ENCODE measurements at places on chromosomes 7 and 10. TPM values are rescaled to one million over a fixed set of nuclear protein-coding genes. Genes with fewer than 3 reads are reported as not detected.

- DNase-seq, result no peak
Observed at GRCh38 chr7:103499976-103500375, 54.0 kb upstream of the SLC26A5 start.

- no peak for DNase-seq
Observed at GRCh38 chr7:21948887-21949540, 3.3 kb upstream of the CDCA7L start.

DNA sequence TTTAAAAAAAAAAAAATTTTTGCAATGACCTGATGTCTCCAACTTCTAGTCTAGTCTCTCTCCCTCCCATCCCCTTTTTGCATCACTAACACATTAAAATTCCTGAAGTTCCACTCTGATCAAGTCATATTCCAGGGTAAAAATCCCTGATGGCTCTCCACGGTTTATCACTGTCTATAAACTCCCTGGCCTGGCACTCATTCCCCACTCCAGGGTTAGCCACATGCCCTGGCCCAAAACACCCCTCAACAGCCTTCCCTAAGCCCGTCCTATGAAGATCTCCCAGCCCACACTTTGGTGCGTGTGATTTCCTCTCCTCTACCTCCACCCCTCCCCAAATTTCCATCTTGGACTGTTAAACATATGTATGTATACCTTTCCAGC lies 125.4 kb downstream of the JAZF1 start:
- DNase-seq, result no peak

DNA sequence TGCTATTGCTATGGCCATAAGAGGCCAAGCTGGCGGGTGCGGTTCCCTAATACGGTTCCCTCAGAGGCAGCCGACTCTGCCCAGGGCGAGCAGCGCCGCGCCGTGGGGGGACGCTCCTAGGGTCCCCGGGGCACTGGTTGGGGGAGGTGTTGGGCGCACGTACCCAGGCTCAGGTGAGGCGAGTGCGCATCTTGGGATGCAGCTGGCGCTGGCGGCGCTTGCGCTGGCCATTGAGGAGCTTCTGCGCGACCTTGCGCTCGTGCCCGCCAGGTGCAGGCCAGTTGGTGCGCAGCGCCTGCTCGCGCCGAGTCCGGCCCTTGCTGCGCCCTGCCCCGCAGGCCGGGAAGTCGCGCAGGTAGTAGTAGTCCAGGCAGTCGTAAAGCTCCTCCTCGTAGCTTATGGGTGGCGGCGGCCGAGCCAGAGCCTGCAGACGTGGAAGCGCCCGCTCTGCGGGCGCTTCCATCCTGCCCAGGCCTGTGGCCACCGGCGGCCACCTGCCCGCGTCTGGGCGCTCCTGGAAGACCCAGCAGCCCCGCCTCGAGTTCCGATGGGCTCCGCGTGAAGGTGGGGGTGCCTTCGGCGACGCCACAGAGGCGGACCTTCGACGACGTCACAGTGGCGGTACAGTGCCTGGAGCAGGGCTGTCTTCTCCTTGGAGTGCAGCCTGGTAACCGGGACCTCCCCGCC lies at the start of gene NUPR2:
Gene NUPR2 (minus strand): TSS at position 566 of the 687 bp plus-strand sequence. CDS start 103 bp downstream, at position 463.
- no peak for DNase-seq

DNA sequence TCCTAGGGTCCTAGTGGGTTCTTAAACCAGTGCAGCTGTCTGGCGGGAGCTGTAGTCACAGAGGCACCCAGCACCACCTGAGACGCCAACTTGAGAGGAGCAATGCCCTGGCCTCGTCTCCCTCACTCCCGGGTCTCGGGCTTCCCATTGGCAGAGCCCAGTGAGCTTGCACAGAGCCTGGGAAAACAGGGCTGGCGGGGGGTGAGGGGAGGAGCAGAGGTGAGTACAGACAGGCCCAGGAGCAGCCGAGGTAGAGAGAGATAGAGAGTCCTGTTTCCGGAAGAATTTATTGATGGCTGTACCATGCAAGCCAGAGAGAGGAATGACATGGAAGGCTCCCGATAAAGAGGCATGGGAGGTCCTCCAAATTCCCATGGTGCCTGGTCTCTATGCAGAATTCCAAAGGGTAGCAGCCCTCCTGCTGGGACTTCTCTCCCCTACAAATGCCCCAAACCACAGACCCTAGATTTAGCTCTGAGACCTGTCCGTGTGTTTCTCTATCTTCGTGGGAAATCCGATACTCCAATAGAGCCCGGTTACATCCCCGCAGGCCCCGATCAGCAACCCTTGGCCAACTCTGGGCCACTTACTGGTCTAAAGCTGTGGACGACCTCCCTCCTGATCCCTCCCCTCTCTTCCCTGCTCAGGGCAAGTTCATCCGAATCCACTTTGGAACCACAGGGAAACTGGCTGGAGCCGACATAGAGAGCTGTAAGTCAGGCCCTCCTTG lies 20.3 kb upstream of the MYH16 start:
- no peak for DNase-seq

GRCh38 chr7:137772316-137772715 lies 74.5 kb downstream of the DGKI start:
- DNase-seq, result no peak

DNA sequence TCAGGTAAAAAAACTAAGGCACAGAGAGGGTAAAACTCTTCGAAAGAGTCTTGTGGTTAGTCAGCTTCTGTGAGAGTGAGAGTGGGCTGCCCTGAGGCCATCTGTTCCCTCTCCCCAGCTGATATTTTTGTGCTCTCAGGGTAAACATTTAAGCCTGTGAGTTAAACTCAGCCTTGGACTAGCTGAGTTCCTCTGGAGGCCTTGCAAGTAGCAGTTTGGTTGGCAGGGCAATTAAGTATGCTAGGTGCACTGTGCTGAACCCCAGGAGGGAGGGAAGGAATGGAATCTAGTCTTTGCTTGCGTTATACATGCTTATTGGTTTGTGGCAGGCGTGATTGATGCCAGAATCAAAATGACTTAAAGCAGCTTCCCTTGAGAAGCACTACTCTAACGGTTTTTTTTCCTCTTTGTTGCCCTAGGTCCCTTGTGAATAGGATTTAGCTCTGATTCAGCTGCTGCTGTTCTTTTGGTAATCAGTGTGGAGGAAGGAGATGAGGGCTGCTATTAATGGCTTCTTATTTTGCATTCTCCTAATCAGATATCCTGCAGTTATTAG lies 140.2 kb downstream of the AUTS2 start:
- DNase-seq, result no peak

GRCh38 chr10:117096599-117097201 lies 41.4 kb downstream of the VAX1 start:
- no peak for DNase-seq

DNA sequence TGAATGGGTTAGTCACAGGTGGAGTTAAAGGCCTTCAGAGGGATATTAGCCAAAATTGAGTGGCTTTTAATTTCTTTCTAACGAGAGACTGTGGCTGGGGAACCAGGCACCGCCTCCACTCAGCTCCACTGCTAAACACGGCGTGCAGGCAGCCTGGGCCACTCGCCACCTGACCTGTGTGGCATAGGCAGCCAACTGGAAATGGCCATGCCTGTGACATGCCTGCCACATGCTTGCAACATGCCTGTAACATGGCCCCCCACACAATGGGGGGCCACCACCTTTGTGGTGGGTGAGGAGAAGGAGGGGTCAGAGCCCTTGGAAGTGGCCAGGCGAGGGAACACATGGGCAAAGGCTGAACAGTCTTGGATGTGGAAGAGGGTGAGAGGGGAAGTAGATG lies 60.1 kb upstream of the PAX2 start:
- no peak for DNase-seq

DNA sequence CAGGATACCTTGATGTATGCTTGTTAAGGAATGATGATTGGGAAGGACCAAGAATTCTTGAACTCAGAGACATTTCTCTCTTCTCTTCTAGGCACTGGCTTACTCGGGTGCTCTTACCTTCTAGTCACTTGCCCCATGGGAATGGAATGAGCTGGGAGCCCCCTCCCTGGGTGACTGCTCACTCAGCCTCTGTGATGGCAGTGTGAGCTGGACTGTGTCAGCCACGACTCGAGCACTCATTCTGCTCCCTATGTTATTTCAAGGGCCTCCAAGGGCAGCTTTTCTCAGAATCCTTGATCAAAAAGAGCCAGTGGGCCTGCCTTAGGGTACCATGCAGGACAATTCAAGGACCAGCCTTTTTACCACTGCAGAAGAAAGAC lies 10.7 kb downstream of the ZDHHC16 start:
- DNase-seq, result no peak

- DNase-seq, result no peak
Observed at GRCh38 chr7:90005836-90006235, 148.4 kb upstream of the STEAP1 start.

DNA sequence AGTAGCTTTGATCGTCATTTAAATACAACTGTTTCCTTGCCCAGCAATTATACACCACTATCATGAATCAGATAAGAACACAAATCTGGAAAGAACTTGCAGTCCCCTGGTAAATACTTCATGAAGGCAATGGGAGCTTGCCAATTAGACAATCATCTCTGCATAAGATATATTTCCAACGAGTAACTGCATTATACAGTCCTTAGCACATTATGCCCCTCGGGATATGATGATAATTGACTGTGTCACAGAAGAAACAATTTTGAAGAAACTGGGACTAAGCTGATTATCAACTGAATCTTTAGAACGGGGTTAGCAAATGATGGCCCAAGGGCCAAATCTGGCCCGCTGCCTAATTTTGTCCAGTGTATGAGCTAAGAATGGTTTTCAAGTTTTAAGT lies 155.7 kb downstream of the TRIL start:
- DNase-seq, result no peak

DNA sequence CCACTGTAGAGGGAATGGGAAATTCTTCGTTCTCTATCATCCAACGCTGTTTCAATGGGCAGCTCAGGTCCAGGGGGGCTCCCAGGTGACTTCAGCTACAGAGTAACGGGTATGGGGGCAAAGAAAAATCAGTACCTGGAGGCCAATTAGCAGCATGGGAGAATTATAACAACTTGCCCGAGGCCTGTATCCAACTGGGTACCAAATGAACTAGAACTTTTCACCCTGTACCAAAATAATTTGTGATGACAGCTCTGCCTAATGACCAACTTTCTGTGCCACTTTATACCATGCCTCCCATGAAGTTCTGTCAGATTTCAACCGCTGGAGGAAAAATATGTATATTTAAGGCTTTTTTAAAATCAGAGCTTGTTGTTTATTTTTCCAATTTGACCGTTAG lies 467.1 kb downstream of the PARD3 start:
- DNase-seq, result no peak

RNF148 gene
- total RNA-seq, result 1.0 TPM

C10orf67 gene
- total RNA-seq, result 0.14 TPM

SYT15B gene
- total RNA-seq, result 0.23 TPM

CALHM1 gene
- total RNA-seq, result not detected

IFIT3 gene
- 11.1 TPM for total RNA-seq
